ENCODE measurements at places on chromosomes 11 and 22.
A peak's percentile ranks its signal among the peaks of the same experiment; 100 is the strongest.

DNA sequence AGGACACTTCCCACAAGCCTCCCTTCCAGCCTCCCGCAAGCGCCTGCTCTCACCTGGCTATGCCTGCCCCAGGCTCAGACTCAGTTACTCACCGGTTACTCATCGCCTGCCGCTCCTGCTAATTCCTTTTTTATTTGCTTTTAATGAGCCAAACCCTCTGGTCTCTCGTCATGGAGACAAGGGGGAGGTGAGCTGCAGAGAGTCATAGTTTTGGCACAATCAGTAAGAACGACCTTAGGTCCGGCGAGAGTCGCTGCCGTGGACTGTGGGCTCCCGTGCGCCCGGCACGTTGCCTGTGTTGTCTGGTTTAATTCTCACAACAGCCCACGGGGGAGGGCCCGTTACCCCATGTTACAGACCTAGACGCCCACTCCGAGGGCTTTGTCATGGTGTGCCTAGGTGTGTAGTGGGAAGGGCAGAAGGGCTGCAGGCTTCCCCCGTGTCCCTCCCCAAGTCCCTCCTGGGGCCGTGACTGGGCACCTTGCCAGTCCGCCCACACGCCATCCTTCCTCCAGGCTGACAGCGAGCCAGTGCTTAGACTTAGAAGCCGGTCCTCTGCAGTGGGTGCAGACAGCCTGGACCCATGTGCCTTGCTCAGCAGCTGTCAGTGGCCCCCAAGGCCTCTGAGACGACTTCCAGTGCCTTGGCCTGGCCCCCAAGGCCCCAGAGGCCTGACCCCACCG lies 42.2 kb downstream of the WNT7B start:
- no peak for DNase-seq

DNA sequence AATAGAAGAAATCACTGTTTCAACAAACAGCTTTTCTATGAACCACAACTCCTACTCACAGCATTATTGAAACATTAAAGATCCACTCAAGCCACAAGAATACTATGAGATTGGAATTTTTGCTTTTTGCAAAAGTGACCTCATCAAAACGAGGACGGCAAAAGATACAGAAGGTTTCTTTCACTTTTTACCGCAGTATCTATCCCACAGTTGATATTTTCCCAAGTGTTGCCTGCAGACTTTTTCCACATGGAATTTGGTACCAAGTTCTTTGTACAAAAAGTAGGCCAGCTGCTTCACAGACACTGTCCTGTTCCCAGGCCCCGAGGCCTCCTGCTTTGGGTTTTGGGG lies 204.0 kb downstream of the TBC1D22A start:
- no peak for DNase-seq

- no peak for DNase-seq
Measured at GRCh38 chr11:117369534-117369933, 41.9 kb downstream of the CEP164 start.

DNA sequence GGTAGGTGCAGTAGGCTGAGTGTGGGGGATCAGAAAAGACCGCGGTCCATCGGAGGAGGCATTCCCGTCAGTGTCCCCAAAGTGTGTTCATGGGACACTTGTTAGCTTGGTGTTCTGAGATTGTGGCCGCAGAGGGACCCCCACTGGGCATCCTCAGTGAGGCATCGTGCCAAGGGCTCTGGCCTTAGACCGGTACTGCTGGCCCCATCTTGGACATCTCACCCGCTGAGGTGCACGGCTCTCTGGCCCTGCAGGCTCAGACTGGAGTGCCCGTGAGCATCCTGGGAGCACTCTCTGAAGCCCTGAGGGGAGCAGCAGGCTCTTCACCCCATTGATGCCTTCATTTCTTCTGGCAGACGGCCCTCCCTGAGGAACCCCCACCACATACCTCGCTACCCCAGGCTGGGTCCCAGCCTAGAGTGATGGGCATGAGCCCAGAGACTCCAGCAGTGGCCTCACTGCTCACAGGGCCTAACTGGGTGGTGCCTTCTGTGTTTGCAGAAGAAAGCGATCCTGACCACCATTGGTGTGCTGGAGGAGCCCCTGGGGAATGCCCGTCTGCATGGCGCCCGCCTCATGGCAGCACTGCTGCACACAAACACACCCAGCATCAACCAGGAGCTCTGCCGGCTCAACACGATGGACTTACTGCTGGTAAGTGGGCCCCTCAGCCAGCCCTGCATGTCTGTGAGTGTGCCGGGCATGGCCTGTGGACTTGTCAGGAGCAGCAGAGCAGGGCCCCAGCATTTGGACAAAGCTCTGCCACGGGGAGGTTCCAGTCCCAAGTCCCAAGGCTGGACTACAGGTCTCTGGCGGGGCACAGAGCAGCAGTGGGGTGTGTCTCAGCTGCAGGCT lies 51.6 kb downstream of the SBF1 start:
- no peak for DNase-seq

DNA sequence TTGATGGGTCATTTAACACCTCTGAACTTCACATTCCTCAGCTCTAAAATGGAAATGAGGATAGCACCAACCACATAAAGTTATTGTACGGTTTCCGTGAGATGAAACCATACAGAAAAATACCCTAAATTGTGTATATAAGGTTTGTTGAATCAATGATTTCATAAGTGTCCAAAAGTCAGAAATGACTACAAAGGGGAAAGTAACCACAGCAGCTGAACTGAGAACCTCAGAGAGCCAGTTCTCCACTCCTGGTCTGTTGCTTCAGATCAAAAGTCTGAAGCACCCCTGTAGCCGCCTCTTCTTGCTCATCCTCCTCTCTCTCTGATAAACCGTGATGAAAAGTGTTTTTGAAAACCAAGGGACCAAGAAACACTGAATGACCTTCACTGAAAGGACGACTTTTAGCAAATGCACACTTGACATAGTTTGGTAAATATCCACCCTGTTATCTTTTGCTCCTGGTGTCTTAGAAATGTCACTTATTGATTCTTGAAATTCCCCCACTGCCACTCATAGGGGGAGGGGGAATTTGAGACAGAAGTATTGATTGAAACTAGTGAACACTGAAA lies 194.5 kb downstream of the NAV2 start:
- DNase-seq: no peak

- DNase-seq: no peak
Measured at GRCh38 chr11:15112131-15112541, 2.6 kb upstream of the INSC start.

DNA sequence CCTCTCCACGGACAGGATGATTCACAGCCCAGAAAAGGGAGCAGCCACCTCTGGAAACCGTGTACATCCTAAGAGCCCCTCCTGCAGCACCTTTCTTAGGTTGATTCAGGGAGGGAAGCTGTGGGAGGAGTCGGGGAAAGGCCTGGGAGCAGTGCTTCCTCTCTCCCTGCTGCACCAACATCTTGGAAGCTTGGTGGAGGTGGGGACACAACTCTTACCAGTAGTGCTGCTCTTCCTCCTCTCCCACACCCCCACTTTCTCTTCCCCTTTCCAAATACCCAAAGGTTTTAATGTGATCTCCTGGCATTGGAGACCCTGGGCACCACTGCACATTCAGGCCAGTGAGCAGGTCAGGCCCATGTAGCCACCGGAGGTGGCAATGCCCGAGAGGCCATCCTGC lies 46.4 kb upstream of the HORMAD2 start:
- no peak for DNase-seq

DNA sequence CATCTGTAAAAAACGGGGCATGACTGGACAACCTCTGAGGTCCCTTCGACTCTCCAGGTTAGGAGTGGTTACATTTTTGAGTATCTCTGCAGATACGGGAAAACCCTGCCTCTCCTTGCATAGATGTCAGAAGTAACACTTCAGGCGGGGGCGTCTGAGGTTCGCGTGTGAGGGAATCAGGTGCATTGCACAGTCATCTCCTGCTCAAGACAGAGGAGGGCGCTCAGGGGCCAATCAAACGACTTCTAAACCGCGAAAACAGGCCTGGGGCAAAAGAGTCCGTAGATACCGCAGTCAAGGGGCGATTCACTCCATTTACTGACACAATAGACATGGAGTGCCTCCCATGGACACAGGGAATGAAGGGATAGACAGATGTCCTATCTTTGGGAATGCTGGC lies 31.7 kb downstream of the KIRREL3 start:
- no peak for DNase-seq

- no peak for DNase-seq
Measured at GRCh38 chr11:1558775-1559110, 13.3 kb downstream of the DUSP8 start.

DNA sequence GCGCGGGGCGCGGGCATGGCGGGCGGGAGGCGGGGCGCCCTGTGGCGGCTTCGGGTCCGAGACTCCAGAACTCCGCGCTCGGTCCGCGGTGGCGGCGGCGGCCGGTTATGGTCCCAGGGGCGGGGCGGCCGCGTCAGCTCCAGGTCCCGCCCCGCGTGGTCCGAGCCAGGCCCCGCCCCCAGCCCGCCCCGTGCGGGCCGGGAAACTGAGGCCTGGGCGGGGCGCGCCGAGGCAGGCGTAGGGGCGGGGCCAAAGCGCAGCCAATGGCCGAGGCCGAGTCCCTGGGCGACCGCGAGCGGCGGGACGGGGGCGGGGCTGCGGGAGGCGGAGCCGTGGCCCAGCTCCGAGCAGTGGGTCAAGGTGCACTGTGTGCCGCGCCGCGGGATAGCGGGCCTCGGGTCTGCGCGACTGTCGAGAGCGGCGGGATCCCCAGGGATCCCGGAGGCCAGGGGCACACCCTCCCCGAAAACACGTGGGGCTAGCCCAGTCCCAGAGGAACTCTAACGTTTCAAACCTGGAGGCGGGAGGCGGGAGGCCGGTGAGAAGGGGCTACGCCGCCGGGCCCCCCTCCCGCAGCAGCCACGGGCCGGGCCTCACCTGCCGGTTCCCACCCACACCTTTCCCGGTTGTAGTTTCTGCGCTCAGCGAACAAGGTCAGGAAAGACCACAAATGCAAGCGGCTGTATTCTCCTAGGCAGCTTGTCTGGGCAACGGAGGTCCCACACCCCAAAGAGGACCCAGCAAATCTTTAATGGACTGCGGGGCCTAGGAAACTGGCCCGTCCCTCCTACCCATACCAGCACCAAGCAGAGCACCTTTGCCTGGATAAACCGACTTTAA lies at the start of gene SLC25A1:
TSS of gene SLC25A1 (minus strand) at position 80 of the 840 bp plus-strand sequence. CDS start at position 17, 63 bp downstream.
- DNase-seq: peak; percentile 88

DNA sequence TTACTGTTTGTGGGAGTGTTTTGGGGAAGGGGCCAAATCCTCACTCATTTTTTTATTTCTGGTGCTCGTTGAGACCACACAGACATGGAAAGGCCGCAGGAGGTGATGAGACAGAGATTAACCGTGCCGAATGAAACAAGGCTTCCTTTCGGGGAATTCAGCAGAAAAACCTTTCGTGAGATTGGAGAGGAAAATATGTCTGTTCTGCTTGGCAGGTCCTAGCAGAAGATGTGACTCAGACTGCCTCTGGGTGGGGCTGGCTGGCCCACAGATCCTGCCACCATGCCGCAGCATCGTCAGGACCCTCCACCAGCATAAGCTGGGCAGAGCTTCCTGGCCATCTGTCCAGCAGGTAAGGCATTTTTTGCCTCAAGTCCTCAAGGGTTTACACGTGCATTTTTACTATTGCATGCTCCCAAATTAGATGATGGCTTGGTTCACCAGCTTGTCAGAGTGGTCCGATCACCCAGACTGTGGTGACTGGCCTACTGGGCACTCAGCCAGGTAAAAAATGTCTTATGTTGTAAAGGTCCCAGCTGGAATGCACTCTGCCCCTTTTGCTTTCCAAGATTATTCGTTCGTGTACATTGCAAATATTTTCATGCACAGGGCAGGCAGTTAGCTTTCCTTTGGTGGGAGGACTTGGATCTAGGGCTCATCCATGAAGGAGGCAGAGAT lies 1.5 kb downstream of the DDB2 start:
- peak; percentile 56 for DNase-seq

DNA sequence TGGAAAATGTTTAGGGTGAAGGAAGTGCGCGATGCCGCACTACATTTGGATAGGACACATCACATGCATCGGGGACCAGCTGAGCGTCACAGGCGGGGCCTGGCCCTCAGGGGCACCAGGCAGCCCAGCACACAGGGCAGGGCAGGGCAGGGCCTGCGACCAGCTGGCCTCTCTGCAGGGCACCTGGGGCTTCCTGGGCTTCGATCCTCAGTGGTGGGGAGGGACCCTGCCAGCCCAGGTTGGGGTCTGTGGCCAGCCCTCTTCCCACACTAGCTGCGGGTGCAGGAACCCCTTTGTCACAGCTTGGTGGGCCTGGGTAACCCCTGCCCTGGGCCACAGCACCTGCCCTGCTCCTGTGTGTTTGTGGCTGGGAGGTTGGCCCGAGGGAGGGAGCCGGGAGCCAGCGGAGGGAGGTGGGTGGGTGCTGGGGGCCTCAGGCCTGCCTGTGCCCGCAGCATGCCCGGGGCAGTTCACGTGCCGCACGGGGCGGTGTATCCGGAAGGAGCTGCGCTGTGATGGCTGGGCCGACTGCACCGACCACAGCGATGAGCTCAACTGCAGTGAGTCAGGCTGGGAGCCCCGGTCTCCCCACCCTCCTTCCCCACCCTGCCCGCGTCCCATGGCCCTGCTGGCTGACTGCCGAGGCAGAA lies 37.9 kb downstream of the ST14 start:
- DNase-seq: no peak

GRCh38 chr11:68904248-68904847 lies 657 bp downstream of the IGHMBP2 start:
- DNase-seq: no peak

DNA sequence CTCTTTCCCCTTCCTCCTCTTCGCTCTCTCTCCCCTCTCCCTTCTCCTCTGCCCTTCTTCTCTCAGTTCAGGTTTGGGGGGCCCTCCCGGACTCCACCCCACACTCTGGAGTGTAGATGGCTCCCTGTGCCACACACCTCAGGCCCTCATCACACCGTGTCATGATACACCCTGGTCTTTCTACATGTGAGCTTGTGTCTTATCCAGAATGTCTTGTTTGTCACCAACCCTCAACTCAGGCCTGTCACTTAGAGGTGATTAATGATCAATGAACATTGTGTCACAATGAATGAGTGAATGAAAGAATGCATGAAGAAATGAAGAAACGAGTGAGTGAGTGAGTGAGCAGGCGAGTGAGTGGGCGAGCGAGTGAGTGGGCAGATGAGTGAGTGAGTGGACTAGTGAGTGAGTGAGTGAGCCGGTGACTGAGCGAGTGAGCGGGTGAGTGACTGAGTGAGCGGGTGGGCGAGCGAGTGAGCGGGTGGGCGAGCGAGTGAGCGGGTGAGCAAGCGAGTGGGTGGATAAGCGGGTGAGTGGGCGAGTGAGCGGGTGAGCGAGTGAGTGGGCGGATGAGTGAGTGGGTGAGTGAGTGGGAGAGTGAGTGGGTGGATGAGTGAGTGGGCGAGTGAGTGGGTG lies 33.8 kb downstream of the CAPN1 start:
- DNase-seq: no peak

DNA sequence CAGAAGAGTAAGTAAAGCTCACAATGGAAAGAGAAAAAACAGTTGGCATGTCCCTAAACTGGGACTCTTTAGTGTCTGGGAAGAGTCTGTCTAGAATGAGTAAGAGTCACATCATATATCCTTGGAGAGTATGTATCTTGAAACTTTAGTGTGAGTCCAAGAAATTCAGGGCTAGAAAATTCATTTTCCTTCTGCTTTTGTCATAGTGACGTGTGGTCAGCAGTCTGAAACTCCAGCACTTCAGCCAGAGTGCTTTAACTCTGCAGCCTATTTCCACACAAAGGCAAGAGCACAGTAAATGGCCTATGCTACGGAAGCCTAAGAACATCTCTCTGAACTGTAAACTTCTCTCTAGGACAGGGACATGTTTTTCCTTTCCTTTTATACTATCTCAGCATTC lies 174.1 kb downstream of the FAM181B start:
- no peak for DNase-seq
